ENCODE measurements at places on chromosomes 16 and 17.
A peak's percentile ranks its signal among the peaks of the same experiment; 100 is the strongest.

GRCh38 chr17:6639586-6640535 lies 650 bp downstream of the KIAA0753 start:
- DNase-seq, result no peak

DNA sequence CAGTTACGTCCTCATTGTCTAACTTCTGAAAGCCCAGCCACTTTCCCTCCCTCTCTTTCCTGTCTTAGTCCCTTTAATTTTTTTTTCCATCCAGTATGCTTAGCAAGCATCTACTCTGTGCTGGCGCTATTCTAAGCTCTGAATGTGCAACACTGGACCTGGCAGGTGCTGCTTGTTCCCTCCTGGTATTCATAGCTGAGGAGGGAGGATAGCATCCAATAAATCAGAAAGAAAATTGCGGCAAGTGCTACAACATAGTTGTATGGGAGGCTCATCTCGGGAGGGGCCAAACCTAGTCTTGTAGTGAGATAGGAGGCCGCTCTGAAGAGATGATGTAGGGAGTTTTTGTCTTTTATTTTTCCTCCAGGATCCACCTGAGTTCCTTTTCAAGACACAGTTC lies 457.3 kb upstream of the HSBP1 start:
- DNase-seq, result no peak

DNA sequence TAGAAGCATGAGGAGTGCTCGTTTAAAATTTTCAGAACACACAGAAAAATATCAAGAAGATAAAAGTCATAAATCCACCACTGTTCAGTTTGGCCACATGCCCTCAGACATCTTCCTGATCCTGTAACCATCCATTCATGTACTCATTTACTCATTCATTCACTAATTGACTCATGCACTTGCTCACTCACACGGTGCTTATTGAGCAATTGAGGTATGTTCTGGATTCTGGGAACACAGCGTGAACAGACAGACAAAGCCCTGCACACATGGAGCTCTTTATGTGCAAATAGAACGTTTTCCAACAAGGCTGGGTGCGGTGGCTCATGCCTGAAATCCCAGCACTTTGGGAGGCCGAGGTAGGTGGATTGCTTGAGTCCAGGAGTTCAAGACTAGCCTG lies 10.2 kb upstream of the NATD1 start:
- no peak for DNase-seq

- peak; percentile 11 for DNase-seq
These were observed 189.7 kb downstream of the AXIN2 start for GRCh38 chr17:65371702-65372101.

- no peak for DNase-seq
These were observed 1.5 kb downstream of the SLC16A6 start for GRCh38 chr17:68289473-68289872.

GRCh38 chr17:62650587-62650986 lies 23.1 kb downstream of the MRC2 start:
- DNase-seq, result no peak

DNA sequence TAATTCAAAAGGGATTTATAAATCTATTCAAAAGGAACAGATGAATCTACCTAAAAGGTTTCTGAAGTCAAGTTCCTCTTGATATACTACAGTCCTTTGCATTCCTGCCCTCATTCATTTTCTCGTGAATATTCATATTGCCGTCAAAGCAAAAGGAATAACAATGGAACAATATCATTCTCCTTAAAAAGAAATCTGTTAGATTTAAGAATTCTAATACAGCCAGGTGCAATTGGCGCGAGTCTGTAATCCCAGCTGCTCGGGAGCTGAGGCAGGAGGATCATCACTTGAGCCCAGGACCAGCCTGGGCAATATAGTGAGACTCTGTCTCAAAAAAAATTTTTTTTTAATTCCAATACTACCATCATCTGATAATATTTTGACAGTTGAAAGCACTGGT lies 130.3 kb downstream of the BRIP1 start:
- DNase-seq, result no peak

DNA sequence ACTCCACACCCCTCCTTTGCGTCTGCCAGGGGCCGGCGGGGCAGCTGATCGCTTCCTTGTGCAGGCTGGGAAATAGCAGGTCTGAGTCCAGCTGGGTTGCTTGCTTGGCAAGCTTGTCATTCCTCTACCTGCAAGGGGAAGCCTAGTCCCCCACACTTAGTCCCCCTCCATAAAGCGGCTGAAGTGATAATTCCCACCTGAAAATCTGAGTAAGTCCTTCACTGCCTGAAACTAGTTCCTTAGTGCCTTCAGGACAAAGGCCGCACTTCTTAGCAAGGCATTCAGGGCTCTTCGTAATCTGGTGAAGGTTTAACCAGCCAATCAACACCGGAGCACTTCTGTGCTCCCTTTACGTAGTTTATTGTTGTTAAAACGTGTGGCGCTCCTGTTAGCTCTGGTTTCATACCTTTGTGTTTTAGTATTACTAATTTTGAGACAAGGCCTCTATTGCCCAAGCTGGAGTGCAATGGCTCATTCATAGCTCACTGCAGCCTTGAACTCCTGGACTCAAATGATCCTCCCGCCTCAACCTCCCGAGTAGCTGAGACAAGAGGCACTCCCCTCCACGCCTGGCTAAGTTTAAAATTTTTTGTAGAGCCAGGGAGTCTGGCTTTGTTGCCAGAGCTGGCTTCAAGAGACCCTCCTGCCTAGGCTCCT lies 817 bp downstream of the PSKH1 start:
- no peak for DNase-seq

DNA sequence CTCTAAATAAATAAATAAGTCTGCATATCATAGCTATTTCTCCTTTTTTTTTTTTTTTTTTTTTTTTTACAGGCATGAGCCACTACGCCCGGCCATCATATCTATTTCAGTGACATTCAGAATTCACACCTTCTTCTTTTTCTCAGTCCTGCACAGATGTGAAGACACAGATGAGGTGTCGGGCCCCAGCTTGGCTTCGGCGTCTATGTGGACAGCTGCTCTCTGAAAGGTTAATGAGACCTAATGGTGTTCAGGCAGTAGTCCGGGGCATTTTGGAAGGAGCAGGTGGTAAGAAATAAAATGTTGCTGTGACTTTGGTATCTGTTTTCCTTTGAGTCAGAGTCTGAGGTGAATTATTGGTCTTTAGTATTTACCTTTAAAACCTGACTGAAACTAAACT lies 23.6 kb downstream of the TANGO6 start:
- DNase-seq, result no peak

DNA sequence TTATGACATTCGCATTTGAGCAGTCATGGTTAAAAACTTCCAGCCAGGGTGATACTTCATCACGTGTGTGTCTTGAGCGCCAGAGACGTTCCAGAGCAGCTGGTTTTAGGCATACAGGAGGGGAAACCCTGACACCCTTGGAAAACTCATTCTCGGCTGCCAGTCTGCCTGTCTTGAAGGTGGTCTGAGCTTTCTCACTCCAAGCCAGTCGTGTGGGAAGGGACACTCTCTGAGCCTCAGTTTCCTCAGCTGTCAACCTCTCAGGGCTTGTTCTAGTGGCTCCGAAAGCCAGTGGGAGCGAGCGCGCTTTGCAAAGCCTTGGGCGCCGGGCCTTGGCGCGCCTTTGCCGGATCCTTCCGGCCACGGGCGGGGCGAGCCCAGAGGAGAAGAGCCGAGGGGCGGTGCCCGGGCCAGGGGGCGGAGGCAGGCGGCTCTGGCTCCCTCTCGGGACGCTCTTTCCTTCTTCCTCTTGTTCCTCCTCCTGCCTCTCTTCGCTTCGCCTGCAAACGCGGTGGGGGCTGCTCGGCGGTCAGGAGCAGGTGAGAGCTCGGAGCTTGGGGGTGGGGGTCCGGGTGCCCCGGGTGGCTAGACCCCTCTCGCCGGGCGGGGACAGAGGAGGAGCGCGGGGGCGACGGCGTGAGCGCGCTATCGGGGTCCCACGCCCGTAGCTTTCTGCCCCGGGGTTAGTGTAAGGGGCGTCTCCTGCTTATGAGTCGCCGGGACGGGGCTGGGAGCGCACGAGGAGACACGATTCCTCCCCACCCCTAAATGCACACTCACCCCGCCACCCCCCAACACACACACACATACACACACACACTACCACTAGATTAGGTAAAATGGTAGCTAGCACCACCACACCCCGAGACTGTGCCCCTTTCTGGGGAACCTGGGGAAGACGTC lies at the start of gene LDAF1:
Gene LDAF1 (plus strand): TSS at position 467 of the 903 bp plus-strand sequence. CDS start 2,509 bp downstream, outside the sequence.
- DNase-seq, result peak; percentile 38

DNA sequence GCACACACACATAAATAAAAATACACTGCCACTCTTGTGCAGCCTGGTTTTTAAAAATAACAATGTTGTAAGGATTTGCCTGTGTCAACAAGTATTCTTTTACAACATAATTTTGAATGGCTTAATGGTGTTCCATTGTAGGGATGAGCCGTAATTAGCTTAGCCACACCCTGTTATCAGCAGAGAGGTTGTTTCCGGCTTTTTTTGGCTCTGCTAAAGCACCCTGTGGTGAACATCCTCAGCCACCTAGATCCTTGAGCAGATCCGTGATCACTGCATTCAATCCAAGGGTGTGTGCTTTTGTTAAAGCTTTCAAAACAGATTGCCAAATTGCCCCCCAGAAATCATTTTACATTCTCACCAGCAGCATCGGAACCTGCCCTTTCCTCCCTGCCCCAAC lies 7.0 kb downstream of the KATNB1 start:
- DNase-seq, result no peak
